ENCODE measurements at places on chromosomes 11 and 22. TPM values are rescaled to one million over a fixed set of nuclear protein-coding genes. Genes with fewer than 3 reads are reported as not detected.

DNA sequence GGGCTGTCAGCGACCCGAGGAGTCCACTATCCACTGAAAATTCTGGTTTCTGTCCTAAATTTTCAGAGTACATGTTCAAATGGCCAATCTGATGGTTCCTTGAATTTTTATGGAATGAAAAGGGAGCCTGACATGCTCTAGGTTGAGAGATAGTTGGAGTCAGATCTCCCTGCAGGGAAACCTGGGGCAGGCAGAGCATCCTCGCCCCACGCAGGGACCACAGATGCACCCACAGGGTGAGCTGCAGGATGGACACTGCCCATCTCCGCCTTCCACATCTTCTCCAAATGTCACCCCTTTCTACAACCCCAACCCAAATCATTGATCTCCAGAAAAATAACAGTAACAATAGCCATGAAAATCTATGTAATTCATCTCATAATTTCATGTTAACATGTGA lies 114.2 kb upstream of the IGLL5 start:
- H3K4me3 ChIP-seq = no peak overlapping the region
- no peak for DNase-seq
- H3K27me3 ChIP-seq = peaks cover 12% of the 10 kb centered on the region
- no peaks in the 10 kb centered on the region for H3K36me3 ChIP-seq
- H3K27ac ChIP-seq = no peak overlapping the region

GRCh38 chr22:23681026-23681809 lies 9.6 kb upstream of the RGL4 start:
- H3K36me3 ChIP-seq = peaks cover 37% of the 10 kb centered on the region
- no peak overlapping the region for H3K4me3 ChIP-seq
- DNase-seq = no peak
- H3K4me1 ChIP-seq = peaks cover 8% of the 10 kb centered on the region
- no peak overlapping the region for H3K27ac ChIP-seq

DNA sequence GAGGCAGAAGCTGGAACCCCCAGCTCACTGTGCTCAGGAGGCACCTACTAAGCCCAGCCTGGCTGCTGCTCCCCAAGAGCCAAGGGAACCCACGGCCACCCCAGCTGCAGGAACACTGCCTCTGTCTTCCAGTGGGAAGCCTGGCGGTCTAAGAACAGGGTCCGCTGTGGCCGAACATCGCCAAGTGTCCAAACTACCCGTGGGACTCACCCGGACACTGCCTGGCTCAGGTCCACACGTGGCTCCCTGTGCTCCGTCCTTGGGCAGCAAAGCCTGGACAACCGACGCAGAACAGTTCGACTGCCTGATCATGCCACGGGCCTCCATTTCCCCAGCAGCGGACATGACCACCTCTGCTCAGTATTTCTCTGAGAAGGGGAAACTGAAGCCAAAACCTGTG lies 747.0 kb downstream of the BRD1 start:
- DNase-seq = no peak
- H3K36me3 ChIP-seq = no peaks in the 10 kb centered on the region
- no peak overlapping the region for H3K27ac ChIP-seq
- H3K4me1 ChIP-seq = no peaks in the 10 kb centered on the region
- H3K27me3 ChIP-seq = peaks cover 16% of the 10 kb centered on the region

DNA sequence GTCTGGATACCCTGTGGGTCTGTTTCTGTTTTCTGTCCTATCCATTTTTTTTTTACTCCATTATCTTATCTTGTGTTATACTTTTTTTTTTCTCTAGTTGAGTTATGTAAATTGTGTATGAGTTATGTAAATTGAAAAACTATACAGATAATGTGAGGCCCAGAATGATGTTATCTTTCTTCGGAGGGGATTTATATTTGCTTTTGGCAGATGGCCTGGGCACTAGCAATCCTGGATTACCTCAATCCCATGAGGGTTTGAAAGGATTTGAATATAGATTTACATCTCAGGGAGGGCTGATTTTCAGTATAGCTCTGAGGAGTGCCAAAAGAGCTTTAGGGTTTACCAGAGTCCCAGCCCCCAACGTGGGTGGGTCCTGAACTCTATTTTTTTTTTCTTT lies 71.0 kb downstream of the CSTPP1 start:
- H3K27ac ChIP-seq = no peak overlapping the region
- peaks cover 30% of the 10 kb centered on the region for H3K4me1 ChIP-seq
- H3K4me3 ChIP-seq = no peak overlapping the region

DNA sequence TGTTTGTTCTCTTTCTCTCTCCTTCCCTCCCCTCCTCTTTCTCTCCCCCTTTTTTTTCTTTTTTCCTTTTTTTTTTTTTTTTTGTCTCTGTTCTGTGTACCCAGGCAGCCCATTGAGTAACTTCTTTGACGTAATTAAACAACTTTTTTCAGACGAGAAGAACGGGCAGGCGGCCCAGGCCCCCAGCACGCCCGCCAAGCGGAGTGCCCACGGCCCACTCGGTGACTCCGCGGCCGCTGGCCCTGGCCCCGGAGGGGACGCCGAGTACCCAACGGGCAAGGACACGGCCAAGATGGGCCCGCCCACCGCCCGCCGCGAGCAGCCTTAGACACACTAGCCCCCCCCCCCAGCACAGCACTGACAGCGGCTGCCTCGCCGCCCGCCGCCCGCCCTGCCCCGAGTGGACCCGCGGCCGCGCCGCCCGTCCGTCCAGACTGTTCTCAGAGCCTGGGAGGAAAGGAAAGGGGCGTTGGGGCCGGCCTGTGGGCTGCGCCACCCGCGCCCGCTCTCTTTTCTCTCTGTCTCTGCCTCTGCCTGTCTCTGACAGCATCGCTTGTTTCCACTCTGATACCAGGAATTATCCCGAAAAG lies 26.1 kb downstream of the MOB2 start:
- DNase-seq = no peak
- peaks cover 7% of the 10 kb centered on the region for H3K36me3 ChIP-seq
- H3K27ac ChIP-seq = peak overlapping the region; percentile 34
- peak overlapping the region; percentile 3 for H3K4me3 ChIP-seq

DNA sequence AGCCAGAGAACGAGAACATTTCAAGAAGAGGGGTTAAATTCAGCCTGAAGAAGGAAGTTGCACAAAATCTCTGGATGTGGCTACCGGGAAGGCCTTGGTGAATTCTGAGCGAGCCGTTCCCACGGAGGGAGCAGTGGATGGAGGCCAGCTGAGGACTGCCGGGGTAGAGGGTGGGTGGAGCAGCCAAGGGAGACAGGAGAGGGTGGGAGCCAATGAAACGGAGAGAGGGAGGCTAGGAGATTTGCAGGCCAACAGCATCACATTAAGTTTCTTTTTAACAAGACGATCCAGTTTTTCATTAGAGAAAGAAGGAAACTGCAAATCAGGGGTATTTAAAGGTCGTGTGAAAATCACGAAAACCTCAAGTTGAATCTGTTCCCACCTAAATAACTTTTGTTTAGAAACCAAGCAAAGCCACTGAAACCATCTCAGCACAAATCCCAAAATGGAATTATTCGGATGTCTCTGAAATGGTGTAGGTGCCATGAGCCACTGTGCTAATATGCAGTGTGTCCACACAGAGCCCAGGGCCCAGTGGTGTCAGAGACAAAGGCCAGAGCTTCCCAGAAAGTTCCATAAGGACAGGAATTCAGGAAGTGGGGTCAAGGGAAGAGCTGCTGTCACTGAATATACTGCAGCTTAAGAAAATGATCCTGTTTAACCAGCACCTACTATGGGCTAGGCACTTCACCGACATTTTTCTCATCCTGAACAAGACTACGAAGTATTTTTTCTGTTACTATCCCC lies 59.7 kb upstream of the SLC35C1 start:
- DNase-seq = no peak
- H3K36me3 ChIP-seq = no peaks in the 10 kb centered on the region
- peaks cover 3% of the 10 kb centered on the region for H3K27me3 ChIP-seq
- H3K4me1 ChIP-seq = no peaks in the 10 kb centered on the region
- no peak overlapping the region for H3K27ac ChIP-seq

- H3K4me3 ChIP-seq = no peak overlapping the region
- H3K36me3 ChIP-seq = peaks cover 63% of the 10 kb centered on the region
- DNase-seq = no peak
- no peak overlapping the region for H3K27ac ChIP-seq
- H3K27me3 ChIP-seq = no peaks in the 10 kb centered on the region
Observed at GRCh38 chr11:11937957-11938356, 70.5 kb downstream of the DKK3 start.

DNA sequence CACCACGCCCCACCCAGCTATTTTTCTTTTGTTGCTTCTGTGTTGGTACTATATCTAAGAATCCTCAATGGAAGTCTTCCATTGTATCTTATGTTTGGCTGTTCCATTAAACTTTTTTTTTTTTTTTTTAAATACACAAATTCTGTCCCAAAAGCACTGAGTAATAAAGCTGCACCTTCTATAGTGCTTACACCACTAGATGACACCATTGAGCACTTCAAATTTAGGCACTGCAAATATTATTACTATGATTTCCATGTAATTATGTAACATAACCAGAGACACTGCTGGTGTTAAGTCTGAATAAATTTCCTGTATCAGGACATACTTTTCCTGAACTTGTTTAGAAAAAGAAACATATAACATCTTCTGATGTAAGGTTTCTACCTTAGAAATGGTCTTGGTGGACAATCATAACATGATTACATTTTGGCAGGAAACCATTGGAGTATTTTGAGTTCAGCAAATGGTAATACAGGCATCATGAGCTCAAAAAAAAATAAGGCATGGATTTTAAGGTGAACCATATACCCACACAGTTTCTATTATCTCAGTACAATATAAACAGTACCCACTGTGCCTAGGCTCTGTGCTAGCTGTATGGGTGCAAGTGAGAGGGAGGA lies 110.5 kb downstream of the ATG16L2 start:
- H3K27ac ChIP-seq = no peak overlapping the region
- H3K36me3 ChIP-seq = no peaks in the 10 kb centered on the region
- peaks cover 4% of the 10 kb centered on the region for H3K4me1 ChIP-seq
- DNase-seq = no peak

GRCh38 chr22:43237280-43237679 lies 50.3 kb upstream of the TTLL12 start:
- H3K4me3 ChIP-seq = no peak overlapping the region
- H3K4me1 ChIP-seq = no peaks in the 10 kb centered on the region
- H3K36me3 ChIP-seq = no peaks in the 10 kb centered on the region

GRCh38 chr11:88522624-88523385 lies 185.3 kb upstream of the CTSC start:
- H3K27me3 ChIP-seq = no peaks in the 10 kb centered on the region
- H3K4me3 ChIP-seq = no peak overlapping the region
- H3K4me1 ChIP-seq = no peaks in the 10 kb centered on the region
- no peak for DNase-seq
- H3K27ac ChIP-seq = no peak overlapping the region
- H3K36me3 ChIP-seq = no peaks in the 10 kb centered on the region

DNA sequence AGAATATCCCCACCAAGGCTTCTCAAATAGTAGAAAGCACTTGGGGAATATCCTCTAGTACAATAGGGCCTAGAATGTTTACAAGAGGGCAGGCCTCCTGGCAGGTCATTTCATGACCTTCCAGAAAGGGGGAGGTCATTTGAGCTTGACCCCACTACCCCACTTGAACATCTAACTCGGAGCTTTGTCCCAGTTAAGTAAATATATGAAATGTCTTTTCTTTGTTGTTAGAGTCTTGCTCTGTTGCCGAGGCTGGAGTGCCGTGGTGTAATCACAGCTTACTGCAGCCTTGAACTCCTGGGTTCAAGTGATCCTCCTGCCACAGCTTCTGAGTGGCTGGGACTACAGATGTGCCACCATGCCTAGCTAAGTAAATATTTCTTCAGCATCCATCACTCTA lies 108.4 kb downstream of the ABTB2 start:
- H3K4me1 ChIP-seq = peaks cover 27% of the 10 kb centered on the region
- DNase-seq = no peak
- no peaks in the 10 kb centered on the region for H3K36me3 ChIP-seq
- H3K4me3 ChIP-seq = no peak overlapping the region
- no peaks in the 10 kb centered on the region for H3K27me3 ChIP-seq

DNA sequence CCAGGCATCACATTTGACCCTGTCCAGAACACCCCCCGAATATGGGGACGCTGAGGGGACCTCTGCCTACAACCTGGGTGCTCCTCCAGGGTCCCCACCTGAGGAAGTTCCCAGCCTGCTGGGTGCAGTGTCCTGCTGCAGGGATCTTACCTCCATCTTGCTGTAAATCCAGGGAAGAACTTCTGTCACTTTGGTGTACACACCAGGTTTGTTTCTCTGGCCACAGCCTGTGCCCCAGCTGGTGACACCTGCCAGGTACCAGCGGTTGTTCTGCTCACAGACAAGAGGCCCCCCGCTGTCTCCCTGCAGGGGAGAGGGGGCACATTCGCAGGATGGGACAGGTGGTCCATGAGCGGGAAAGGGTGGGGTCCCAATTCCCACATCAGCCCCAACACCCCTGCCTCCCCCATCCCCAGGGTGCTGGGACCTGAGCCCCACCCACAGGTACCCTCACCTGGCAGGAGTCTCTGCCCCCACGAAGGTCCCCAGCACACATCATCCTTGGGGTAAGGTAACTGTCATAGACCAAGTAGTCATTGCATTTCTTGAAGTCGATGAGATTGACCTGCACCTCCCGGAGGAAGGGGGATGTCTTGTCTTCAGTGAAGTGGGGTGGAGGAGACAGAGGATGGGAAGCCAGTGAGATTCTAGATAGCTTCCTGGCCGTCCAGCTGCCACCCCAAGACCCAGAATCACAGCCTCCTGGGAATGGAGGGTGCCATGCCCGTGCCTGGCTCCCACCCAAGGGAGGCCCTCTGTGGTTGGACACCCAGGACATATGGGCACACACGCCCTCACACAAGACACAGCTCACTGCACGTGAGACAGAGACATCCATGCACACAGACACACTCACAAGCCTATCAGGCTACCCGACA lies 25.5 kb downstream of the TMPRSS13 start:
- H3K27ac ChIP-seq = no peak overlapping the region
- no peak for DNase-seq
- peaks cover 14% of the 10 kb centered on the region for H3K4me1 ChIP-seq
- no peaks in the 10 kb centered on the region for H3K36me3 ChIP-seq
- H3K27me3 ChIP-seq = no peaks in the 10 kb centered on the region

- peaks cover 5% of the 10 kb centered on the region for H3K4me1 ChIP-seq
- H3K27ac ChIP-seq = no peak overlapping the region
- no peaks in the 10 kb centered on the region for H3K27me3 ChIP-seq
- no peak for DNase-seq
- peaks cover 68% of the 10 kb centered on the region for H3K36me3 ChIP-seq
Observed at GRCh38 chr11:126194121-126194543, 17.3 kb downstream of the RPUSD4 start.

DDTL gene
- total RNA-seq = 2.0 TPM

IL10RA gene
- total RNA-seq = 3.3 TPM

ENTHD1 gene
- total RNA-seq = not detected

CYTH4 gene
- 1.4 TPM for total RNA-seq

CCDC87 gene
- total RNA-seq = 0.30 TPM
